ENCODE measurements at places on chromosomes 6 and 20.

DNA sequence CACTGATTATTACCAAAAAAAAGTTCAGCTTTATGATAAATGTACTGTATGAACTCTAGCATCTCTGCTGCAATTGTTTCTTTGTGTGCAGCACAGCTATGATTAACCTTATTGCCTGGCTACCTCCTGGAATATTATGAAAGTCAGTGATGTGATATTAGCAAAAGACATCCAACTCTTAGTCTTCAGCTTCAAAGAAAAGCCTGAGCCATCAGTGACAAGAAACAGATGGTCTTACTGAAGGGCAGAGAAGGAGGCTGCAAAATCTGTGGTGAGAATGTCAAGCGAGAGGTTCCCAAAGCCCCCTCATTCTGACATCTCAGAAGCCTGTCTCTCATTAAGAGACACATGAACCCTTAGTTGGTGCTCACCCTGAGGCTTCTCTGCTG is 89.4 kb upstream of the TNFAIP3 start:
- no peak for DNase-seq

- no peak for DNase-seq
Measured at GRCh38 chr6:11654876-11655275, 117.3 kb downstream of the TMEM170B start.

GRCh38 chr6:109236115-109237076 is 141.1 kb downstream of the CEP57L1 start:
- DNase-seq: peak; percentile 88

DNA sequence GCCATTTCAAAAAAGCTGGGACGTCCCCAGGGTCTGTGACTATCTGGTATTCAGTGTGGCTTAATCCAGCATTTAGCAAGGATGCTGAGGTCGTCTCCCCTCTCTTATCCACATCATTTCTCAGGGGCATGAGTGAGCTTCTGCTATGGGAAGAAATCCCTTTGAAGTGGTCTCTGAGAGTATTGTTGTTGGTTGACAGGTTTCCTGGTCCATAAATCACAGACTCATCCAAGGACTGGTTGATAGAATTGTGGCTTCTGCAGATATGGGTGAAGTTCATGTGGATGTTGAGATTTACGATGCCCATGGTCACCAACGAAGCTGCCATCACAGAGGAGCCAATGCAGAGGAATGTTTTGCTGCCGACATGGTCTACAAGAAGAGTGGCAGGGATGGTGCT is 24.0 kb downstream of the SLC2A12 start:
- DNase-seq: no peak

All from hematopoietic multipotent progenitor cell treated with erythropoietin and hydrocortisone succinate and interleukin-3 and kit ligand, for 8 days (in vitro differentiated cells).